ENCODE measurements at places on chromosomes 12 and 14. TPM values are rescaled to one million over a fixed set of nuclear protein-coding genes. Genes with fewer than 3 reads are reported as not detected.
A peak's percentile ranks its signal among the peaks of the same experiment; 100 is the strongest.

Gene LBHD2
- polyA plus RNA-seq = not detected

Gene STYK1
- polyA plus RNA-seq = 0.16 TPM

Gene TMEM229B
- 0.30 TPM for polyA plus RNA-seq

DNA sequence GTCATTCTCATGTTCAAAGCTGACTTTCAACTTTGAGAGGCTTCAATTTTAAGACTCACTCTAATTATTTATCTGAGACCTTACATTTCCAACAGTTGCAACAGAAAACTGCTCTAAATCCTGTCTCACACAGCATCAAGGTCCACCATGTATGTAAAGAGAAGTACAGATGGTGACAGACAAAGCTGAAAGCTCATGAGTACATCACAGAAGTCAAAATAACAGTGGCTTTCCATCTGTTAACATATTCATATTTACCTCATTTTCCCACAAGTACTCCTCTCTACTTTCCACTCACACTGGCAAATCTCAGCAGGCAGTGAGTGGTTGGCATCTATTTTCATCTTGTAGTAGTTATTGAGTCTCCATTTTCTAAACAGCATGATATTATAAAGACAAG, 192.0 kb downstream of the MDGA2 start:
- no peak for DNase-seq

Gene NELL2
- not detected for polyA plus RNA-seq

GRCh38 chr14:93884950-93885349, 42.2 kb upstream of the FAM181A start:
- DNase-seq = no peak

Gene CDCA3
- polyA plus RNA-seq = 15.1 TPM

Gene C12orf50
- polyA plus RNA-seq = 0.21 TPM

- DNase-seq = no peak
Measured at GRCh38 chr12:85681333-85681732, 154.9 kb downstream of the RASSF9 start.

DNA sequence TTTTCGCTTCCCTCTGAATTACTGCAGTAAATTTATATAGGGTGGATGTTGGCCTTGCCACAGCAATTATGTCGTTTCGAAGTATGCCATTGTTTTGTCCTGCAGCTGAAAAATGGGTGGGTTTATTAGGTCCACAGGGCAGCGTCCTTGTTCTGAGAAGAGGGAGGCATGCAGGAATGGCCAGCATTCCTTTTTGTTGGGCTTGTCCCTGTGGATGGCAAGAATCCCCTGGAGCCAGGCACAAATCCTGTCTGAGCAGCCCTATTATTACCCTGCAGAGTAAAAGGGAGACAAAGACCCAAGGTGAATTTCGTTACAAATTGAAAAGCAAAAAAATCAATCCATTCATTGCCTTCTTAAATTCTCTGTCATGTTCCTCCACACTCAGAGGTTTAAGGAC, 88.1 kb downstream of the CHST11 start:
- no peak for DNase-seq

DNA sequence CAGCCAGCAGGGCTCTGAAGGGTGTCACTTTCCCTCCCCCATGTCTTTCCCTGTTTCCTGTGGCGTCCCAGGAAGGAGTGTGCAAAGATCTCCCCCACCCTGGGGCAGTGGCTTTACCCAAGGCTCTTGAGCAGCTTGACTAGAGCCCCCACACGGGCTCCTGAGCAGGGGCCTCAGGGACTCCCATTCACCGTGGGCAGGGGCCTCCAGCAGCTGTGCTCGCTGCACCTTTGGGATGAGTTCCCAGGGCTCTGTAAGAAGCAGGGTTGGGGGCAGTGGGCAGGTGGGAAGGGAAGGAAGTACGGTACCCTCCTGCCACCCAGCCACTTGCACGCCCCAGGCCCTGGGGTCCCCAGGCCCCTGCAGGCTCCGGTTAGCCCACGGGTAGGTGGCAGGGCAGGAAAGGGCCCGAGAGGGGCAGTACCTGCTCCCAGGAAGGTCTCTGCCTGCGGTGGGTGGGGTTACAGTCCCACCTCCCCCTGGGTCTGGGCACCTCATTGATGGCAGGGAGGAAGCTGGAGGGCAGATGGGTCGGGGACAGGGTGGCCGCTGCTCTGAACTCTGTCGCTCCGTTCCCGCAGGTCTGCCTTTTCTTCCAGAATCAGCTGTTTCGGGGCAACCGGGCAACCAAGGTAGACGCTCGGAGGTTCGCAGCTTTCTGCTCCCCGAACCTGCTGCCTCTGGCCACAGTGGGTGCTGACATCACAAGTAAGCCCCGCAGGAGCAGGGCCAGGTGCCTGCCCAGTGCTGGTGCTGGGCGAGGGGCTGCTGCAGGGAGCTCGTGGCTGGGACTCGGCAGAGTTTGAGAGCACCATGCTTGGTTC, 13.0 kb downstream of the ASPG start:
- no peak for DNase-seq

GRCh38 chr12:110205931-110206330, 75.1 kb upstream of the ATP2A2 start:
- no peak for DNase-seq

- no peak for DNase-seq
Measured at GRCh38 chr14:78986989-78987388, 816.8 kb downstream of the NRXN3 start.

DNA sequence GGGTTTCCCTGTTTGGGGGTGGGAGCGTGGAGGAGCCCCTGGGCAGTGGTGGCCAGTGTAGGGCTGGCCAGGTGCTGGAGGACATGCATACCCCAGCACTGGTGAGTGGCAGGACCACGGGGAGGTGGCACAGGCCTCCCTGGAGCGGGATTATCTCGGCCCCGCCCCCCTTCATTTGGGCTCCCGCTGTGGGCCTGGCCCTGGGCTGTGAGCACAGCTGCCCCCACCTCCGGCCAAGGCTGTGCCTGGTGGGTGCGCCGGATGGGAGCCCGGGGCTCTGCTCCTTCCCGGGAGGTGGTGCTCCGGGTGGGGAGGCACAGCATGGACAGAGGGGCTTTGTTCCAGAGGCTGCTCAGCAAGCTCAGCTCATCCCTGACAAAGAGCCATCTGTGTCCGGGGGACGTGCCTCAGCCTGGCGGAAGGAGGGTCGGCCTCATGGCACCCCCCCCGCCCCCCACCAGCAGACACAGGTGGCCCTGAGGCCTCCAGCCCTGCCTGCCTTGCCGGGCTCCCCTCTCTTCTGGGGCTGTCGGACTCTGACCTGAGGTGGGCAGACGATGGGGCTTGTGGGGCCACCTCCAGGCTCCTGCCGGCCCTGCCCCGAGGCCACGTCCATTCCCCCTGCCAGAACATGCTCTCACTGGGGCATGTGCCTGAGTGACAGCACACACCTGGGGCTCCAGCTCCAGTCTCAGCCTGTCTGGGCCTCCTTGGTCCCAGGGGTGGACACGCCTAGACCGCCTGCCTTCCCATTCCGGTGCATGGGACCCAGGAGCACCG, 8.4 kb downstream of the TEDC1 start:
- no peak for DNase-seq

Gene ALG10
- polyA plus RNA-seq = 6.1 TPM

DNA sequence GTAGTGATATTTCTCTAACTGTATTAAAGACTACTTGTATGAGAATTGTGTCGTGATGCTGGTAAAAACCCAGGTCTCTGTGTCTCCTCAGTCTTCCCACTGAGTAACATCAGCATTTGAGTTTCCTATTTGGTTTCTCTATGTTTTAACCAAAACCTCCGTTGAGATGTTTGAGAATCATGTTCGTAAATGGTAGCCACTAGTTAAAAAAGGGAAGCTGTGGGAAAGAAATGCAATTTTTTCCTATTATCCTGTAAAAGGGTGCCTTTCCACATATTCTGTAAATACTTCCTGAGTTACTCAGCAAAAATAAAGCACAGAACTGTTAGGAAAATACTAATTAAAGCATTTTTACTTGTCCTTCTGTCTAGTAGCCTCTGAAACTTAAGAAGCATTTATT, 7.0 kb downstream of the CLEC1B start:
- no peak for DNase-seq

DNA sequence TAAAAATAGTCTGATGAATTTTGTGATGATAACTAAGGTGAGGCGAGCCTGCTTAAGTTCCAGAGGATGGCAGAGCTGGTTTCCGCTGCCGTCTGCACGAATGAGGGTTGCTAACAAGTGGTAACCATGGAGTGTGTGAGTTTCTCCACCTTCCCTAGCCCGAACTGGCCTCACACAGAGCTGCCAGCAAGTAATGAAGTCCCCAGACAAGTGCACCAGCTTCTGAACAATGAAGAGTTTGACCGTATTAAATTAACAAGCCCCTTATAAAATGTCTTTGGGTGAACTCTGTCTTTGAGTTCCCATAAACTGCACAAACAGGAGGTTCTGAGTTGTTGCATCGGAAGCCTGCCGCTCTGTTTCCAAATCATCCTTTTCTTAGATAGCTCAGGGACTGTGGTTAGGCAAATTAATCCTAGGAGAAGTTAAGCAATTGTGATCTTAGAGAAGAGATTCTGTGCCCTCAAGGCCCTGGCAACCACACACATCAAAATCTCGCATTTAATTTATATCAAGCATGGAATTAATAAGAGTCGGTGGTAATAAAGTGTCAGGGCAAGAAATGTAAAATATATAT, 274.1 kb upstream of the DAAM1 start:
- no peak for DNase-seq

GRCh38 chr12:53328043-53328435, 6.6 kb upstream of the AAAS start:
- DNase-seq = no peak

DNA sequence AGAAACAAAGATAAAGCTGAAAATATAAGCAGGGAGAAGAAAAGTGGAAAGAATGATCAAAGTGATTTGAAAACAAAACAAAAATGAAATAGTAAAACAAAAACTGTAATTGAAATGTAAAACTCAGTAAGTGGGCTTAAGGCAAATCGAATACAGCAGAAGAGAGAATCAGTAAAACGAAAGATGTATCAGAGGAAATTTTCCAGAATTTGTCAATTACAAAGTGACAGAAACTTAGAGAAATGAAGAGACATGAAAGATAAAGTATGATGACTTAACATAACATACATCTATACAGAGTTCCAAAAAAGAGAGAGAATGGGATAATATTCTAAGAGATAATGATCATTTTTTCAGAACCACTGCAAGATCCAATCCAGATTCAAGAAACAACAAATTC, 10.5 kb downstream of the ZFC3H1 start:
- DNase-seq = no peak

- DNase-seq = no peak
Measured at GRCh38 chr14:68124979-68125731, 305.6 kb downstream of the RAD51B start.

GRCh38 chr12:47422611-47423010, 283.2 kb downstream of the RPAP3 start:
- DNase-seq = no peak

DNA sequence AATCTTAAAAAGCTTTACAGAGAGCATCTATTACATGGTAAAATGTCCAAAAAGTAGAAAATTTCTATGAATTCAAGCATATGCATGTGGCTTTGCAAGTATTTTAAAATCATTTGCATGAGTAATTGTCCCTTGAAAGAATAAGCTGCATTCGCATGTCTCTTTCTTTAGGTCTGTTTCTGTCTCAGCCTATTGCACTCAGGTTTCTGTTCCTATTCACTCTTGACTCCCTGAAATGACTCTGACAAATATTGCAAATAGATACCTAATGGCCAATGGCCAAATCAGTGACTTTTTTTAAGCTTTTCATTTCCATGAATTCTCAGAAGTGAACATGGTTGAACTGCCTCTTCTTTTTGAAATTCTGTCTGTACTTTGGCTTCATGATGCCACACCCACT, 6.4 kb upstream of the TTC8 start:
- no peak for DNase-seq

Gene NRL
- polyA plus RNA-seq = 1.9 TPM

DNA sequence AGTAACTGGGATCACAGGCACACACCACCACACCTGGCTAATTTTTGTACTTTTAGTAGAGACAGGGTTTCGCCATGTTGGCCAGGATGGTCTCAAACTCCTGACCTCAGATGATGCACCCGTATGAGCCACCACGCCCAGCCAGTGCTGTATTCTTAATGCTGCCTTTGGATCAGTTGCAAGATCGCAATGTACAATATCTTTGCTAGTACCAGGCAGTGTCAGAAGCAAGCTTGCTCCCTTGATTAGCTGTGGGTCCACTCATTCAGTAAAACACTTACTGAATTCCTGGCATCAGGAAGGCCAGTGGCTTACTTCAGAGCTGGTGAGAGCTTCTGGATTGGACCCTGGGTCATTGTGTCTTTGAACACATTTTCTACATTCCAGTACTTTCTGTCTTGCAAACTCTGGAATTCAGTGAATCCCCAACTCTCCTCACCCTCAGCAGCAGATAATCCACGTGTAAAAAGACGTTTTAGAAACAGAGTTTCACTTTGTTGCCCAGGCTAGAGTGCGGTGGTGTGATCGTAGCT, 1183.7 kb downstream of the AACS start:
- no peak for DNase-seq

Gene TMCC3
- 12.6 TPM for polyA plus RNA-seq

DNA sequence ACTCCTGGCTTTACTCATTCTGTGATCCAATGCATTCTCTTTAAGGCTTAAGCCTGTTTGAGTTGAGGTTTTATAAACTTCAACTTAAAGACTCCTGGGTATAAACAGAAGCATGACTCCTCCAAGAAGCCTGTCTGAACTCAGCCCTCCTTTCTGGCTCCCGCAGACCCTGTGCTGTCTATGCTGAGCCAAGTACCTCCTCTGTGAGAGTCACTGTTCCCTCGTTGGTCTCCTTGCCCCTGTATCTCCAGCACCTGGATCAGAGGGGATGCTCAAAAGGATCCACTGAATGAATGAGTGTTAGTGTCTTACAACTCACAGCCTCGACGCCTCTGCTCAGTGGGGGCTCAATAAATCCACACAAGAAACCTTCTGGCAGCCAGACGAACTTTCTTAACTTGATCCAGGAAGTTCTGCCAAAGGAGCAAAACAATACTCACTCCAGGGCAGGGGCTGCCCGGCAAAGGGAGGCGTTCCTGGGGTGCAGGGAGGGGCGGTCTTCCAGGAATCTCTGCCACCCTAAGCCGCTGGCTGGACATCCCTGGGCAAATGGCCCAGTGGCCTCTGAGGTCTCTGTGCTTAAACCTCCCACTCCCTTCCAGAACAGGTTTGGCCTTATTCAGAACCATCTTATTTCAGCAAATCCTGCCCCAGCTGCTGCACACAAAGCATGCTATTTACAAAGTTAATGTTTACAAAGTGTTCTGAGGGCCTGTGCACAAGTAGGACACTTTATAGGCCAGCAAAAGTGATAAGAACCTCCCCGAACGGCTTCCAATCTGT, 32.9 kb downstream of the MAP1LC3B2 start:
- peak; percentile 53 for DNase-seq

Gene SOAT2
- 8.0 TPM for polyA plus RNA-seq
